SK-N-MC (cell line): ENCODE measurements at places on chromosomes 12 and 14.

GRCh38 chr14:96225745-96226151, 21.1 kb downstream of the BDKRB2 start:
- DNase-seq, result no peak

- no peak for DNase-seq
Measured at GRCh38 chr12:91687052-91688017, 458.3 kb downstream of the BTG1 start.

DNA sequence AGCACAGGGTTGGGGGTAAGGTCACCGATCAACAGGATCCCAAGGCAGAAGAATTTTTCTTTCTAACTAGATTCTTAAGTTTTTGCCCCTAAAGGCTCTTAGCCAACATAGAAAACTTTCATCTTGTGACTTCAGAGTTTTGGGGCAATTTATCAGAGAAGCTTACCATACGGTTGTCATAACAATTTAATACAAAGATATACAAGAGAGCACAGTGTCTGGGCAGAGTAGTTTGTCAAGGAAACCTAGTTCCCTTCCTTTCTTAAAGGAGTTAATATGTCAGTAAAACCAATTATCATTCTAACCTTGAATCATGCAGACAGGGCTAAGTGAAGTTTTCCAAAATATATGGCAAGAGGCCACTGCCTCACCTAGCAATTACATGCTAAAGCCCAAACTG, 18.4 kb downstream of the NR2C1 start:
- DNase-seq, result no peak

GRCh38 chr12:92926549-92926948, 2.5 kb downstream of the EEA1 start:
- DNase-seq, result no peak

- no peak for DNase-seq
Measured at GRCh38 chr14:32578181-32578580, 249.1 kb downstream of the AKAP6 start.

DNA sequence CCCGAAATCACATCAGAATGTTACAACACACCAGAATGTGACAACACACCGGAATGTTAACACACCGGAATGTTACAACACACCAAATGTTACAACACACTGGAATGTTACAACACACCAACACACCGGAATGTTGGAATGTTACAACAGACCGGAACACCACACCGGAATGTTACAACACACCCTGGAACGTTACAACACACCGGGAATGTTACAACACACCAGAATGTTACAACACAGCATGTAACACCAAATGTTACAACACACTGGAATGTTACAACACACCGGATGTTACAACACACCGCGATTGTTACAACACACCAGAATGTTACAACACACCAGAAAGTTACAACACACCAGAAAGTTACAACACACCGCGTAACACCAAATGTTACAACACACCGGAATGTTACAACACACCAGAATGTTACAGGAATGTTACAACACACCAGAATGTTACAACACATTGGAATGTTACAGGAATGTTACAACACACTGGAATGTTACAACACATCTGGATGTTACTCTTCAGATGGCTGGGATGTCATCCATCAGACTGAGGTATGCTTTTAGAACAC, 21.1 kb downstream of the CHFR start:
- no peak for DNase-seq

DNA sequence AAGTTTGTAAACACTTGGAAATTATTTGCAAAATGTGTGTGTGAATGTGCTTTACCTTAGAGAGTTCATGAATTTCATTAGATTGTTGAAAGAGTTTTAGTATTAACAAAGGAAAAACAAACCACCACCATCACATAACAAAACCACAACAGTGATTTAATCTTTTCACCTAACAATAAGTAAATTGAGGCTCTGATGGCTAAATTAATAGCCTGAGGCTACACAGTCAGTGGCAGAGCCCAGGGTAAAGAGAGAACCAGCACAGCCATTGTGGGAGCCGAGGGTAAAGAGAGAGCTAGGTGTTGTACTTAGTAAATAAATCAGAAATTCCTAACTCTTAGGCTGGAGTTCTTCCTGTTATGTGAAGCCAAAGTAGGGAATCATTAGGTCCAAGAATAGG, 51.2 kb upstream of the CAPRIN2 start:
- DNase-seq, result no peak

- no peak for DNase-seq
Measured at GRCh38 chr12:95959107-95959506, 16.0 kb downstream of the AMDHD1 start.

DNA sequence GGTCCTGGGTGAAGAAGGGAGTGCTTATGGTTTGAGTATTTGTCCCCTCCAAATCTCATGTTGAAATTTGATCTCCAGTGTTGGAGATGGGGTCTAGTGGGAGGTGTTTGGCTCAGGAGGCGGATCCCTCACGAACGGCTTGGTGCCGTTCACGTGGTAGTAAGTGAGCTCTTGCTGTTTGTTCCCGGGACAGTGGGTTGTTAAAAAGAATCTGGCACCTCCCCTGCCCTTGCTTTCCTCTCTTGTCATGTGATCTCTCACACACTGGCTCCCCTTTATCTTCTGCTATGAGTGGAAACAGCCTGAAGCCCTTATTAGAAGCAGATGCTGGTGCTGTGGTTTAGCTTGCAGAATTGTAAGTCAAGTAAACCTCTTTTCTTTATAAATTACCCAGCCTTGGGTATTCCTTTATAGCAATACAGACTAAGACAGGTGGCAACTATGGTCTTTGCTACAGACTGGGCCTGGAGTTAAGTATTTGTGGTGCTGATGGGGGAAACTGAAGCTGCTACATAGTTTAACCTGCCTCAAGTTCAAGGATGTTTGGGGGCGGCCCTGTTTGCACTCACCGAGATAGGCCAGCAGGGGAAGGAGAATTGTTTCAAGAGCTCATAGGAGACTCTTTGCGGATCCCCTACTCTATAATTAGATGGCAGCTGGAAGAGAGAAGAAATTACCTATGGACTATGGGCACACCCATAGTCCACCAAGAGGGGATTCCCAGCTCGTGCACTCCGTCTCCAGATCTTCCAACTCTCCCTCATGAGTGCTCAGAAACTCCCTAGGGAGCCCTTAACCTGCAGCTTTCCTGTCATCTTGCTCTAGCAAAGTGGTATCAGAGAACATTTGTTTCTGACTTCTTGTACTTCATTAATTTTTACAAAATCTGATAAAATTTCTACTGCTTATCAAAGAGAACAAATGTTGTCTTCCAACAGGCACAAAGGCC, 164.6 kb downstream of the SLC15A5 start:
- peak; percentile 63 for DNase-seq

DNA sequence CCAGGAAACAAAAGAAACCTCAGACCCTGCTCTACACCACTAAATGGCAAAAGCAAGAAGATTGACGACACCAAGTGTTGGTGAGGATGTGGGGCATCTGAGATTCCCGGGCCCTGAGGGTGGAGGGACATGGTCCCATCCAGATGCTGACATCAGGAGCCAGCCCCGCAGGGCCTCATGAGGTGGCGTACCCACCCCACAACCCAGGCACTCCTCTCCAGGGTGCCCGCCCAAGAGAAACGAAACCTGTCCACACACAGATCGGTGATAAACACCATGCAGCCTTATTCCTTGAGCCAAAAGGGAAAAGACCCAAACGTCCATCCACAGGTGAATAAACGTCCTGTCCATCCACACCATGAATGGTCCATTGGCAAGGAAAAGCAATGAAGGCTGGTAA, 54.8 kb upstream of the C14orf180 start:
- DNase-seq, result no peak

DNA sequence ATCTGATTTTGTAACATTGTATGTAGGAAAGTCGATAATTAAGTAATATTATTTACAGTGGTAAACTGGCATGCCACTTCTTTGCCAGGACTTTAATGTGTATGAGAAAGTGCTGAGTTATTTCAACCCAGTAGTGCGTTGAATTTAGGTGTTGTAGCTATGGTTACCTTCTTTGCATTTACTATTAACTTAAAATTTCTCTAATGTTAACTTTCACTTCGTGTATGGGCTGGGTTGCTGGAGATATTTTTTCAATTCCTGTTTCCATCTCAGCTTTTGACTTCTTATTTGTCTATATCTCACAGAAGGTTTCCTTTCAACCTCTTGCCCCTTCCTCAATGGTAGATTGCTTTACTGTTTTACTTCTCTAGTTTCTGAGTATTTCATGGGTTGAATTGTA, 1345.6 kb downstream of the FSCB start:
- no peak for DNase-seq

GRCh38 chr12:32139064-32139421, 32.4 kb downstream of the BICD1 start:
- no peak for DNase-seq

DNA sequence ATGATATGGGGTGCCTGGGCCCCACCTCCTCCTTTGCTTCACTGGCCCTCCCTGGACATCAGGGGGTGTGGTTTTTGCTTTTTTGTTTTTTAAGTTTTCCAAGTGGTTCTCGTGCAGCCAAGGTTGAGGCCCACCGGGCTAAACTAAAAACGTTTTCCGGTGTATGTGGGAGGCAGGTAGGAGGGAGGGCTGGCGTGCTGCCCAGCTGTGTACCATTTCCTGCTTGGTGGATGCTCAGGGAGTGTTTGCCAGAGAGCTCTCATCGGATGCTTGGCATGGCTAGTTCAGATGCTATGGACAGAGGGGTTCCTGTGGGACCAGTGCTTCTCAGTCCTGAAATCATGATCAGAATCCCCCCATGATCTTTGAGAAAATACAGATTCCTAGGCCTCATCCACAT, 246.4 kb downstream of the CACNA1C start:
- DNase-seq, result no peak

DNA sequence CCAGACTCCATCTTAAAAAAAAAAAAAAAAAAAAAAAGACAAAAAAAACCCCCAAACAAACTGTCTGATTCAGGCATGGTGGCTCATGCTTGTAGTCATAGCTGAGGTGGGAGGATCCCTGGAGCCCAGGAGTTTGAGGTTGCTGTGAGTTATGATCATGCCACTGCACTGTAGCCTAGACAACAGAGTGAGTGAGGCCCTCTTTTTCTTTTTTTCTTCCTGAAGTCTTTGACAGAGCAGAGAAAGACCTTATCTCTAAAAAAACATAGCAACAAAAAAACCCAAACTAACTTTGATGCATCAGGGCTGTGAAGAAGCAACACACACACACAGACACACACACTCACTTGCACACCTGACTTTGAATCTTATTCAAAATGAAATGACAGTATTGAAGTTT, 7.7 kb upstream of the AMN1 start:
- no peak for DNase-seq

DNA sequence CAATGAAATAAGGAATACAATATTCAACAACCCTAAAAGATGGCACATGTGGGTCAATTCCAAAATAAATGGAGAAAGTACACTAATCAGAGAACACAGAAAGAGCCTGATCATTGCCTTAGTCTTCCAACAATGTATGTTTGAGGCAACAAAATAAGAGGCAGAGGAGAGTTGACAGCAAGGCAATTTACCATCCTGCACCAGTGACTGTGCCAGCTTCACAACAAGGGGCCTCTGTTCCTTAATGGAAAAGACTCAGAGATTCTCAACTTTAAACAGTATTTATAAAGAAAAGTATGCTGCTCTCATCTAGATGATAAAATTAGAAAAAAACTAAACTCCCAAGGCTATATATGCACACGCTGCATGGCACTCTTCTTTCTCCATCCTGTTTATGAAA, 25.9 kb downstream of the EPS8 start:
- no peak for DNase-seq

DNA sequence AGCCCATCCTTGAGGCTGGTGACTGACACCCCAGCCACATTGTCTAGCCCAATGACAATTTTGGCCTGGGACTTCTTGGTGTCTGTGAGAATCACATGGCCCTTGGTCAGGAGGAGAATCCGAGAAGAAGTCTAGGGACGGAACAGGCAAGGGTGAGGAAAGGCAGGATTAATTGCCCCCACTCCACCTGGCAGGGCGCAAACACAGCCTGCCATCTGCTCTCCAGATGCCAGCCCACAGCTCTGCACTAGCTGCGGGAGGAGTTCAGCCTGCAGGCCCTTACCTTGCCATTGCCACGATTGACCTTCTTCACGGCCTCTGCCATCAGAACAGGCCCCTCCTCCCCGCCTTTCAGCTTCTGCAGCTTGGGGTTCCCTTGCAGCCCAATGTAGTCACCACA, 13.1 kb upstream of the TAC3 start:
- DNase-seq, result no peak

DNA sequence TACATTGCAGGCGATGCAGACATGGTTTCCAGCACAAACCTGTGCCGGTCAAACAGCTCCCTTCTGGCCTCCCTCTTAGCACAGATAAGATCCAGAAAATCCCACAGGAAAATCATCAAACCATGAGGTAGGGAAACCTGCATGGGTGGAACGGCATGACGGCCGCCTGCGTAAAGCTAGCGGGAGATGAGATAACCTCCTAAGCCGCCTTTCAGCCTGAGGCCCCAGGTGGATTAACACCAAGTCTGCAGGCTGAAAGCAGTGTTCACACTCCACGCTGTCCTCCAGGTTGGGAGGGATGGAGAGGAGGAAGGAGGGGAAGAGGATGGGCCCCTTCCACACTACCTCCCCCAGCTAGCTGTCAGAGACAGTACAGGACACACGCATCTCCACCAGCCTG, 63.8 kb downstream of the TSPAN11 start:
- no peak for DNase-seq

DNA sequence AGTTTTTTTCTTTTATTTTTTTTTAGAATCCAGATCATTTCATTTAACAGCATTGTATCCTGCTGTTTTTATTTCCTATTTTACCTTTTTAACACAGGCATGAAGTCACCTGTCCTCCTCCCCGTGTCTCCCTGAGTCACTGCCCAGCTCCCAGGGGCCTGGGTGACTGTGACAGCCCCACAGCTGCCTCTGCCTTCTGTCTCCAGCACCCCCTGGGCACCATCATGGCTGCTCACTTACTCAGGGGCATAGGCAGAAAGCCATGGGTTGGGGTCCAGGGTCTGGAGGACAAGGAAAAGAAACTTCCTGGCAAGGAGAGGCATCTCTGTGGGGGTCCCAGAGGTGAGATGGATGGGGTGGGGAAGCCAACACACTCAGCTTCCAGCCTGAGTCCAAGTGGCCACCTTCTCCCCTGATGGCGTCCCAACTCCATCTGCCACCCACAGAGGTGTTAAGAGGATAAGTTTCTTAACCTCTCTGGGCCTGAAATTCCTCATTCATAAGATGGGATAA, 25.3 kb downstream of the TMEM63C start:
- no peak for DNase-seq

- DNase-seq, result no peak
Measured at GRCh38 chr12:103318566-103318965, 177.2 kb downstream of the C12orf42 start.

DNA sequence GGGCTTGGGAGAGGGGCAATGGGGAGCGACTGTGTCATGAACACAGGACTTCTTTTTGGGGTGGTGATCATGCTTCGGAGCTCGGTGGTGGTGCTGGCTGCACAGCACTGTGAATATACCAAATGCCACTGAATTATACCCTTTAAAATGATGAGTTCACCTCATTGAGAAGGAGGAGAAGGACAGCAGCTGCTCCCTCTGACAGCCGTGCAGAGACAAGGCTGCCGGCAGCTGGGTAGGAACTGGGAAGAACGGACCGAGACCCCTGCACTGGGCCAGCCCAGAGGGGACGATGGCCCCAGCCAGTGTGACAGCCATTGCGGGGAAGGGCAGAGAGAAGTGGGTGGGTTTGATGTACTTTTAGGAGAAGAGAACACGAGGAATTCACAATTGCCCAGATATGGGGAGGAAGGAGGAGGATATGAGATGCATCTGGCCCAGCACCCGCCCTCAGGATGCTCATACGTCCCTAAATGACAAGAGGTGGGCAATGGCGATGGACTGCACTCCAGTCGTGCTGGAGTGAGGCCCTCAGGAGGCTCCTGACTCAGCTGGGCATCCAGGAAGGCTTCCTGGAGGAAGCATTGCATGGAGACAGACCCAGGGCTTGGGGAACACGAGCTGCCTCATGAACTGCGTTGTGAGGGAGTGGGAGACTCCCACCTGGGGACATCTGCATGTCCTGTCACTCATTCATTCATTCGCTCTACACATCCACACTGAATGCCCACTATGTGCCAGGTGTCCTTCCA, 64.3 kb upstream of the C14orf180 start:
- DNase-seq, result no peak
